Keratinocyte (primary cell): ENCODE measurements at places on chromosomes 1 and 21.

- no peak for DNase-seq
These were observed 9.3 kb upstream of the SERBP1 start for GRCh38 chr1:67439277-67440029.

DNA sequence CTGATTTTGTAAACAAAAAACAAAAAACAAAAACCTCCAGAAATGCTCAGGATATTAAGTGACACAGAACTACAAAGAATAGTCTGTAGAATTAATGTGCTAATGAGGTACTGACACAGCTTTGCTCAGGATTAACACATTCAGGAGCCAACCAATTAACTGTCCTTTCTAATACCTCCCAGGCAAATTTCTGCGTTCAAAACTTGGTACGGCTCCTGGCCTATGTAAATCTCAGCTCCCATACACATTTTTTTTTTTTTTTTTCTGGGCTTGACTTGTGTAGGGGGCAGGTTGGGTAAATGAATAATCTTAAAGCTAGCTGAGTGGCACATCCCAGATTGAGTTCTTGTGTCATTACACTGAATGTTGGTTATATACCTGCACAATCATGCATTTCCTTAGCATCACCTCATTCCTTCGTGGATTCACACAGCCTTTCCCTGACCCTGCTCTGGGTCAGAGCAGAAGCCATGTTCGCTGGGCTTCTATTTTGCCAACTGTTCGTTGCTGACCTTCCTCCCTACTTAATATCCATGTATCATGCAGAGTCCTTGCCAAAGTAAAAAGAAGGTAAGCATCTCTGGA is 12.6 kb upstream of the IER5 start:
- no peak for DNase-seq

DNA sequence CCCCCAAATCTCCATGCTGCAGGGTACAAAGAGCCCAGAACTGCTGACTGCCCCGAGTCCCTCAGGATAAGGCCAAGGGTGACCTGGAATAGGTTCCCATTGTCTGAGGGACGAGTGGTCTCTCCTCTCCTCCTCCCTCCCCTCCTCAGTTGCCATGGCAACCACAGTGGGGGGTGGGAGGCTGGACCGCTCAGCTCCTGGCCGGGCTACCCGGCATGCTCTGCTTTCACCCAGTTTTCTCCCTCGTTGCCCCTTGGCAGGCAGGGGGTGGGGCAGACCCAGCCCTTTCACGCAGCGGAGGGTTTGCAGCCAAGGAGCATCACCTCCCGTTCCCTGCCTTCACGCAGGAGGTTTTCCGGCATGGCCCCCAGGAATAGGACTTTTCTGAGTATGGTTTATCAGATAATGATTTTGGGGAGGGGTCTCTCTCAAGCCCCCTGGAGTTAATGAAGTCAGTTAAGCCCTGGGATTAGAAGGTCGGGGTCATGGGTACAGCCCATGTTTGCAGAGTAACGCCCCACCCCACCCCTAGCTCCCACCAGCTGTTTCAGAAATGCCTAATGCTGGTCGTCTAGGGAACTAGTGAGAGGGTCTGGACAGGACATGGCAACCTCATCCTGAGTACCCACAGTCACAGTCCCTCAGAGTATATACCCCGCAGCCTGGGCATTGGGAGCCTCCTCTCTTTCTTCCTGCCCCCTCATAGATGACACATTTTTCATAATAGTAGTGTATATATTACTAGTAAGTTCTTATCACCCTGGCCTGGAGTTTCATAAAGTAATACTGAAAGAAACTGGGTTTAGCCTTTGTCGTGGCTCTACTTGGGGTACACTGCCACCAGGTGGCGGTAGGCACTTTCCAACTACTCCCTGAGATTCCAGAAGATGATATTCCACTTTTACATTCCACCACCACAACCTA is 20.7 kb downstream of the C1QB start:
- no peak for DNase-seq

DNA sequence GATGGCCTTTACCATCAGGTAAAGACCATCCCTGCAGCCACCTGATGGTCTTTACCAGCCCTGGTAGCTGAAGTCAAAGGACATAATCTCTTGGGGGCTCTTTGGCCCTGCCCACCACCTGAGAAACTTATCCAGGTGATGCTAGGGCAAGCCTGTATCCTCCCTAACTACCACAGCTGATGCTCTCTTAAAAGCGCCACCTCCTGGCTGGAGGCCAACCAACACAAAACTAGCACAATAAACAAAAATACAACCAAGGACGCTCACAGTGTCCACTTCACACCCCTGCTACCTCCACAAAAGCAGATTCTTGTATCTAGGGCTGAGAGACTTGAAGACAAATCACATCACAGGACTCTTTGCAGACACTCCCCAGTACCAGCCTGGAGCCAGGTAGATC is 357.1 kb upstream of the POU3F1 start:
- DNase-seq = no peak

- no peak for DNase-seq
These were observed 380.6 kb downstream of the SIPA1L2 start for GRCh38 chr1:232249339-232249738.

DNA sequence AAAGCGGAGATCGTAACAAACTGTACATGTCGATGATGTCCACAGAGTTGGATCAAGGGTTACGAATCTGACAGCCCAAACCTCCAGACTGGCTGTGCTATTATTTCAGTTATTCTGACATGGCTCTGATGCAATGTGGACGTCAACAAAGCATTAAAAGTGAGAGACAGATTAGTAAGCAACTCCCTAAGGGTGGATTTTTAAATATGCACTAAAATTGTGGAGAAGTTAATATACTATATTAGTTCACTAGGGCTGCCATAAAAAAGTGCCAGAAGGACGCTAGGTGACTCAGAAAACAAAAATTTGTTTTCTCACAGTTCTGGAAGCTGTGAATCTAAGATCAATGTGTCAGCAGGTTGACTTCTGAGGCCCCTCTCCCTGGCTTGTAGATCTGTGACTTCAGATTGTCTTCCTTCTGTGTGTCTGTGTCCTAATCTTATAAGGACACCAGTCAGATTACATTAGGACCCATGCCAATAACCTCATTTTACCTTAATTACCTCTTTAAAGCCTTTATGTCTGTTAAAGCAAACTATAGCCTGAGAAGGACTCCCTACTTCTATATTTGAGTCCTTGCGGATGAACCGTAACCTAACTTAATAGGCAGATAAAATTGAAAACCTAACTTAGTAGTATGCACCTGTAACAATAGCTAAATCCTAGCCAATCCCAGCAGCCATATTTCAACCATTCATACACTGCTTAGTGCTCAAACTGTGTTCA is 66.0 kb upstream of the BACH1 start:
- DNase-seq = no peak

- peak; percentile 99 for DNase-seq
These were observed 98.0 kb upstream of the DUSP10 start for GRCh38 chr1:221839782-221840395.

- DNase-seq = no peak
These were observed 393.9 kb upstream of the DEPDC1 start for GRCh38 chr1:68890736-68891135.

GRCh38 chr1:183318433-183318832 is 99.7 kb downstream of the NMNAT2 start:
- DNase-seq = peak; percentile 9

- DNase-seq = no peak
These were observed 94.7 kb downstream of the SIK1 start for GRCh38 chr21:43331962-43332828.

- DNase-seq = no peak
These were observed 46.6 kb downstream of the FOXJ3 start for GRCh38 chr1:42288311-42288985.

GRCh38 chr1:65527190-65527589 is 106.7 kb downstream of the LEPR start:
- DNase-seq = no peak

- no peak for DNase-seq
These were observed 339.7 kb downstream of the USP25 start for GRCh38 chr21:16069178-16070112.

GRCh38 chr1:65141394-65141793 is 6.6 kb upstream of the AK4 start:
- peak; percentile 53 for DNase-seq

- DNase-seq = no peak
These were observed 64.7 kb downstream of the VAV3 start for GRCh38 chr1:107900090-107900945.

DNA sequence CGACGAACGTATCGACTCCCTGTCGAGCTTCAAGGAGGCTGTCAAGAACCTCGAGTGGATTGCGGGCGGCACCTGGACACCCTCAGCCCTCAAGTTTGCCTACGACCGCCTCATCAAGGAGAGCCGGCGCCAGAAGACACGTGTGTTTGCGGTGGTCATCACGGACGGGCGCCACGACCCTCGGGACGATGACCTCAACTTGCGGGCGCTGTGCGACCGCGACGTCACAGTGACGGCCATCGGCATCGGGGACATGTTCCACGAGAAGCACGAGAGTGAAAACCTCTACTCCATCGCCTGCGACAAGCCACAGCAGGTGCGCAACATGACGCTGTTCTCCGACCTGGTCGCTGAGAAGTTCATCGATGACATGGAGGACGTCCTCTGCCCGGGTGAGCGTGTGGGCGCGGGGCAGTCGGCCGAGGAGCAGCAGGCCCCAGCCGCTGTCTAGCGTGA is 28.0 kb downstream of the COL6A2 start:
- no peak for DNase-seq

DNA sequence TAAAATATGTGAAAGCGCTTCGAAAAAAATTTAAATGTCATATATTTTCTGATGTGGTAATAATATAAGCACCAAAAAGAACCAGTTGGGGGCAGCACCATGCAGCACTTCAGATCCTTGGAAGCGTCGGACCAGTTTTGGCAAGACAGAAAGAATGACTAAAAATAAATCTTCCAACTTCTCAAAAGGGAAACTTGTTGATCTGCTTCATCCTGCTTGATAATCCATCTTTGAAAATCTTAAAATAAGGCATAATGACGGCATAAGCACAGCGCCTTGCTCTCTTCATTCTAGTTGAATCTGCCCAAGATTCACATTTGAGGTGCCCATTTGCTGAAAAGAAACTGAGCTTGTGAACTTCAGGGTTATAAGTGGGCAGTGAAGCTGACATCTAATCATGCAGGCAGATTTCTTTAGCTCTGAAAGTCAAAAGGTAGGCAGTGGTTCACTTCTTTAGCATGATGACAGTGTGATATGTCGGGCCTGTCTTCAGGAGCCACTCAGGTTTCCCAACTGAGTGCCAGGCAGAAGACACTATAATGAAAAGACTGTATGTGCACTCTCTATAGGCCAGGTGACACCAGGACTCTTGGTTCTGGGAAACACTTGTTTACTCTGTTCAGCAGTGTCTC is 19.8 kb upstream of the MUTYH start:
- DNase-seq = no peak

- DNase-seq = no peak
These were observed 28.1 kb downstream of the SERINC2 start for GRCh38 chr1:31441073-31441472.

DNA sequence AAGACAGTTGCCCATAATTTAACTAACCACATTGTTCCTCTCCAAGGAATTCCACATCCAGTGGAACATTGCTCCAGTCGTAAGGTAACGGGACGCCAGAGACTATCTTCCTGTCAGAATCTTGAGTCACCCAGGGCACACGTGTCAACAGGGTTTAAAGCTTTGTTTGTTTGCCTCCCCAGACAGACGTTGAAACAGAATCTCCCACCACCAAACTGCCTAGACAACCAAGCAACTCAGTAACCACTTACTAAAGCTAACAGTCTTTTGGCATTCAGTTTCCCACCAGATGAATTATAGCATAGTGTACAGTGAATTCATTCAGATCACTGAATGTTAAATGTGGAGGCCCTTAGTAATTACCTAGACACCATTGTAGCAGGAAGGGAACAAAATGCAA is 439.5 kb downstream of the PLPP3 start:
- no peak for DNase-seq

DNA sequence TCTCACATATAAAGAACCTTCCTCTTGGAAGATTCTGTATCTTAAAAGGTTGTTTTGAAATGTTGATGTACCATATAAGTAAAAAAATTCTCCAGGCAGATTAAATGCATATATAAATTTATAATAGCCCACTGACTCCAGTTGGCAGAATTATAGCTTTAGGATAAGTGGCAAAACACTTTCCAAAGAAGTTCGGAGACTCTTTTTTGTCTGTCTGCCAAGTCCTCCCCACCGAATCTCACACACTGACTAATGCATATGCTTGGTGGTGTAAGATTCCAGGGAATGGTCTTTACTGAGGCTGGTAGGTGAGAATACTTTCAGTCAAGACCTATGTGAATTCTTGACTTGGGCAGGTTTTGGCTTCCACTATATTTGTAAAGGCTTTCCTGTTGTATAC is 724.3 kb upstream of the CXADR start:
- no peak for DNase-seq

GRCh38 chr1:3903141-3904005 is 3.3 kb upstream of the C1orf174 start:
- no peak for DNase-seq

GRCh38 chr1:230334447-230334837 is 91.7 kb downstream of the PGBD5 start:
- DNase-seq = no peak

DNA sequence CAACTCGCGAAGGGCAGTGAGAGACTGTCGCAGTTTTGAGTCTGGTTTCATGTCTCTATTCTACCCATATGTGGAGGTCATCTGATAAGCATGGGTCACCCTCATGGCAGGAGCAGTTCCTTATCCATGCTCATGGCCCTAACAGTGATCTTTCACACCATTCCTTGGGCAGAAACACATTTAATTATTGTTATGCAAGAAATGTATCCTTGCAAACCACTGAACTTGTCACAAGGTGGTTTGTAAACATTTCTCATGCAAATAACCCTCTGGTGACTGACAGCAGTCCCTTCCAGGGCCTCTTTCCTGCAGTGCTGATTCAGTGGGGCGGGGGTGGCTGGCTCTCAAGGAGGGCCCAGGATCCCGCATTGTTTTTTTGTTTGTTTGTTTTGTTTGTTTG is 421.4 kb upstream of the RUNX1 start:
- no peak for DNase-seq

DNA sequence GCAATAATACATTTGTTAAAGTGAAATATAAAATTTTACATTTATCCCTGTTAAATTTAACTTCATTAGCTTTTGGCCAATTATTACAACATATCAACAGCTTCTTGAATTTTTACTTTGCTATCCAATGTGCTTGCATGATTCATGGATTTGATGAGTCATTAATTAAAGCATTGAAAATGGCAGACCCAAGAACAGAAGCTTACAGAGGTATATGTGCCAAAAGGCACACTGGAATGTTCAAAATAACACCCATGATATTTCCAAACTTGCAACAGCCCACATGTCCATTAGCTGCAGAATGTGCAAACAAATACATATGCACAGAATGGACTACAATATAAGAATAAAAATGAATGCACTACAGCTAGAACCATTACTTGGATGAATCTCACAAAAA is 76.4 kb upstream of the MAN1A2 start:
- peak; percentile 7 for DNase-seq

- no peak for DNase-seq
These were observed 1.5 kb downstream of the CEPT1 start for GRCh38 chr1:111141245-111142220.

DNA sequence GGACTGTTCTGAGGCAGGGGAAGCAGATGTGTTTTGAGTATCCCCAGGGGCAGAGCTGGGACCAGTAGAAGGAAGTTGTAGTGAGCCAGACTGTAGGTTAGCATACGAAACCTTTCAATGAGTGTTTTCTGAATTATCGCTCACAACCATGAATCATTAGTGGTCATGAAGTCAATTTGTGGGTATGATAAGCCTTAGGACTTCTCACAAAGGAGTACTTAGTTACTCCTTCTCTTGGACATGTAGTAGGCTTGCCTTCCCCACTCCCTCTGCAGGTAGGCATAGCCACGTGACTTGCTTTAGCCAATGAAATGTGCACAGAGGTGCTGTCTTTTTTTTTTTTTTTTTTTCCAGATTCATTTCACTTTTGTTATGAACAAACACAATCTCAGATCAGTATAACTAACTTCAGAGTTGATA is 23.9 kb upstream of the FAAH start:
- peak; percentile 44 for DNase-seq
